Activated CD8-positive, alpha-beta memory T cell treated with anti-CD3 and anti-CD28 coated beads, Interleukin-2, amount 50 U/mL, for 4 hours (primary cell): ENCODE measurements at places on chromosomes 7 and 10.

GRCh38 chr10:76939933-76940468, 697.6 kb downstream of the KCNMA1 start:
- DNase-seq = no peak

- no peak for DNase-seq
Observed at GRCh38 chr10:132361581-132362101, 29.6 kb downstream of the LRRC27 start.

- DNase-seq = no peak
Observed at GRCh38 chr10:101046332-101047238, 15.2 kb upstream of the KAZALD1 start.

- no peak for DNase-seq
Observed at GRCh38 chr10:99708428-99709012, 23.4 kb downstream of the COX15 start.

- no peak for DNase-seq
Observed at GRCh38 chr10:52172581-52172980, 141.5 kb upstream of the DKK1 start.

DNA sequence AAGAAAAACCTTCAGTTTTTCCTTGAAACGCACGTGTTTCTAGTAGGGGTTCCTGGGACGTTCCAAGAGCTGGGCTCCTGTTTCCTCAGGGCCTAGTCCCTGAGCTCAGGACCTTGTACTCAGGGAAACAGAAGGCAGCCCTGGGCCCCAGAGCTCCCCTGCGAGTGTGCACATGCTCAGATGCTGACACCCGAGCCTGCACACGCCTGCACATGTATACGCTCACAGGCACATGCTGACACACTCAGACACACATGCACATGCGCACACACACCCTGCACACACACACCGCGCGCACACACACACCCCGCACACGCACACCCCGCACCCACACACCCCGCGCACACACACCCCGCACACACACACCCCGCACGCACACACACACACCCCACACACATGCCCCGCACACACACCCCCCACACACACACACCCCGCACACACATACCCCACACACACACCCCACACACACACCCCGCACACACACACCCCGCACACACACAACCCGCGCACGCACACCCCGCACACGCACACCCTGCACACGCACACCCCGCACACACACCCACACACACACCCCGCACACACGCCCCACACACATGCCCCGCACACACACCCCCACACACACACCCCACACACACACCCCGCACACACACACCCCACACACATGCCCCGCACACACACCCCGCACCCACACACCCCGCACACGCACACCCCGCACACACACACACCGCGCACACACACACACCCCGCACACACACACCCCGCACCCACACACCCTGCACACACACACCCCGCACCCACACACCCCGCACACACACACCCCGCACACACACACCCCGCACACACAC, 52.2 kb downstream of the CALML3 start:
- no peak for DNase-seq

DNA sequence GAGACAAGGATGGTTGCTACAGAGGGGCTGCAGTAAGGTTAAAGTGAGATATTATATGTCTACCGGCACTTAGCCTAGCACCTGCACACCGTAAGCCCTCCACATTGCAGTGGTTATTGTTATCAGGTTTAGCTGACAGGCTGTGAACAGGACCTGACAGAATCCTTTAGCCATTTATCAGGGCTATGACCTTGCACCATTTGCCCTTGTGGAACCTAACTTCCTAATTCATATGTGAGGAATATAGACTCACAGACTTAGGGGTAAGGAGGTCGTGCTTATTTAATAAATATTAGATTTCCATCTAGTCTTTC, 10.1 kb downstream of the NCOA4 start:
- DNase-seq = no peak

GRCh38 chr7:107995184-107996071, 7.5 kb downstream of the LAMB1 start:
- no peak for DNase-seq

DNA sequence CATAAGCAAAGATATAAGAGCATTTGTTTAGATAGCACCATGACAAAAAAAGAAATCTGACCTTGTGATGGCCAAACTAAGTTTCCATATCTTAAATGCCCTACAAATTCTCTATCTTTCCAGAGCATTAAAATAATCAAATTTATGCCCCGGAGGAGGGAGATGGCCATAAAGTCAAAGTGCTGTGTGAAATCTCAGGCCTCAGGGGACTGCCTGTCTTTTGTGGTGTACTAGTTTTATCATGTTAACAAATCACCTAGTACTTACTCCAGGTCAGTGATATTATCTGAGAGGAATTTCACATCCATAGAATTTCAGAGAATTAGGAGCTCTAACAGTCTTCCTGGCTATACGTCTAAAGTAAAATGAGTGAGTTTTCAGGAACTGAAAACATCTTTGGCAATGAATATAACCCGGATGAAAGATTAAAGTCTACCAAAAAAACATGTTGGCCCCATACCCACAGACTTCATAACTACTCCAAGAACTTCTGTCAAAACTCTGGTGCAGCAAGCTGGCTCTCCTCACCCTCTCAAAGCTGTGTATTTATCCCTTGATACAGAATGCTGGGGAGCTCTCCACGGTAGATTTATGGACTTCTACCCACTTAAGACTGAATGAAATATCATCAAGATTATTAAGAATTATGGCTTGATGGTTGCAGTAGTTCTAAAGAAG, 682.8 kb downstream of the SORCS1 start:
- no peak for DNase-seq

DNA sequence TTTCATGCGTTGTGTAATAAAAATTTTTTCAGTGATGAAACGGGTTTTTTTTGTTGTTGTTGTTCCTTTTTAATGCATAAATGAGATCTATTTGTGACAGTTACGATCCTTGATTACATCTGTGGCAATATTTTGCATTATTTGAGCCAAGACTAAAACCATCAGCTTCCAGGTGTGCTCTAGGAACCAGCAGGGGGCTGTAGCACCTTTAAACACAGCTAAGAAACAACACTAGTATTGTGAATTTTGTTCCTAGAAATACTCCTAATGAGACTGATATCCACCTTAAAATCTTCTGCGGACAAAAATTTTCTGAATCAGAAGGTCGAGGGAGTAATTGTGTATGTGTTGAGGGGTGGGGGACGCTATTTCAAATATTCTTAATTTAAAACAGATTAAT, 52.6 kb downstream of the FGFBP3 start:
- DNase-seq = no peak

GRCh38 chr10:118669020-118669791, 73.8 kb upstream of the PRLHR start:
- no peak for DNase-seq

DNA sequence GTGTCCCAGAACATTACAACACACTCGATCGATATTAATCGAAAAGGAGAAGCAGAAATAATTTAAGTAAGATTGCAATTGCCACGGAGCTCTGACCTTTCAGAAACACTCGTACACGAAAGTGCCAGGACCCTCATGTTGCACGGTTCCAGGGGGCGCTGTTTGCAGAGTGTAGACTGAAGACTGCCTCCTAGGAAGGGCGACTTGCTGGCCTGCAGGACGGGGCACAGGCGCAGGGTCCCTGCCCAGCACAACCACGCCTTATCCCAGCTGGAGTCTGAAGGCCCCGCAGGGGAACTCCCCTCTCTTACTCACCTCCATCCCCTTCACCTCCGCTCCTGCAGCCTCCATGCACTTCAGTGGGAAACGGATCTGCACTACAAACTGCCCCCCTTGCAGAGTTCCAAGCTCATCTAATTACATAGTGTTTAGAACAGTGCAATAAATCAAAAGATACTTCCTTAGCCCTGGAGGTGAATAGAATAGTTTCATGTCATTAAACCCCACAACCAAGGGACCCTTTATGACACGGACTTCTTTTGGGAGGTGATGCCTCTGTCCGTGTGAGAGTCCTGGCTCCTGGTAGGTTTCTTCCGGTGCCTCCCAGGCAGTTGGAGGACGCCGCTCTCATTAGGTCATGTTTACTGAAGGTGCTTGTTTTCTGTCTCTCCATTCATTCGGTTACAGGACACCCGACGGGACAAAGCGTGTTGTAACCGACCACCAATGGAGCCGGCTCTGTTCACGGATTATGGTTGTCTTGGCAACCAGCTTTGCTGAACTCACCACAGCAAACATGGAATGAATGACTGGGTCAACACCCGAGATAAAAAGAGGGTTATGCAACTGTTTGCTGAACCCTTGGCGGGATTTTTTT, 262.2 kb downstream of the BAMBI start:
- no peak for DNase-seq

- DNase-seq = no peak
Observed at GRCh38 chr10:90293616-90294015, 564.2 kb downstream of the HTR7 start.

GRCh38 chr10:125079091-125079600, 81.2 kb downstream of the CTBP2 start:
- no peak for DNase-seq

GRCh38 chr10:119445311-119445934, 97.1 kb downstream of the RGS10 start:
- peak; percentile 88 for DNase-seq

DNA sequence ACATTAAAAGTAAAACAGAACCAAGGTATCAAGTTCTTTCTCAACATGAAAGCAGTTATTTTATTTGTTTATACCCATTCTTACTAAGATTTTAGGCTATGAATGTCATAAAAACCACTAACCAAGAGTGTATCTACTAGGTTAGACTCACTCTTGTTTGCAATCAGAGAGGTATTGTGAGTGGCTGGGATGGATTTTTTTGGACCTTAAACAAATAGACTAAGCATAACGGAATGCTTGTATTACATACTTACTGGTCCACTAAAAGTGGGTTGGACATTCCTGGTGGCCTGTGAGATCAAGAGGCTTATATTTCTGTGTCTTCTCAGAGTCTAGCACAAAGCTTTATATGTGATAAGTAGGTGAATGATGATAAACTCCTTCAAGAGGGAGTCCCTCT, 32.6 kb upstream of the CBLL1 start:
- no peak for DNase-seq

DNA sequence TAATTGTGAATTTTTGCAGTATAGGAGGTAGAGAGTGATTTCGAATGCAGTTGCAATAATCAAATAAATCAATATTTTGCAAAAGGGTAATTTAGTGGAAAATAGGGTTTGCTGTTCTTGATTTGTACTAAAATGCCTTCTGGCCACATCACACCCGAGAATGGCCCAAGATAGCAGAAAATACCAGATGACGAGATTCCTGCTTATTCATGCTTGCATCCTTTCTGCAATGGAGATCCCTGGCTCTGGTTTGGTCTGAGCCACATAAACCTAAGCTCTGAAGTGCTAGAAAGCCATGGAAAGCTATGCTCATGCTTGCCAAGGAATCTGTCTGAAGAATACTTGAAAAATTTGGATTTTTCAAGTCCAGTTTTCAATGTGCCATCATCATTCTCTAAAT, 634.2 kb upstream of the COBL start:
- no peak for DNase-seq

GRCh38 chr10:14153570-14154055, 177.1 kb downstream of the FRMD4A start:
- no peak for DNase-seq

GRCh38 chr7:158320328-158320727, 267.3 kb downstream of the PTPRN2 start:
- DNase-seq = no peak

DNA sequence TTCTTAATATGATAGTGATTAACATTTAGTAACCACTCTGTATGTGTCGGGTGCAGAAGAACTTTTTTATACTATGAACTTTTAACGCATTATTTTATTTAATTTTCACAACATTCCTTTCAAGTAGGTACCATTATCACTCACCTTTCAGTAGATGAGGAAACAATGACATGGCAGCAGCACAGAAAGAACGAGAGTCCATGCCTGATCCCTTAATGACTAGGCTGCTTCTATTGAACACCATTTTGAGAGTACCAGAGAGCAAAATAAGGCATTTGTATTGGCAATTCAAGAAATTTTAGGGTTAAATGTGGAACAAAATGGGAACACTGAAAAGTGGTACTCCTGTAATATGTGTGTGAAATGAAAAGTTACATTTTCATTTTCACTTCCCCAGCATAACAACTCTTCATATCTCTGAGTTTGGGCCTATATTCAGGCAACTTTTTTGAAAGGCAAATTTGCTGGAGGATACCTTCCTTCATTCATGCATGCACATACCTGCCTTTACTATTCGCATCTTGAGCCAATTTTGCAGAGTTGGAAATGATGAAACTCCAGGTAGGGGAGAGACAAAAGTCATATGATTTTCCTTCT, 12.8 kb downstream of the LRRN3 start:
- DNase-seq = no peak

GRCh38 chr10:78441694-78442093, 408.0 kb downstream of the RPS24 start:
- no peak for DNase-seq

- DNase-seq = no peak
Observed at GRCh38 chr10:112390125-112390703, 16.3 kb downstream of the ACSL5 start.

DNA sequence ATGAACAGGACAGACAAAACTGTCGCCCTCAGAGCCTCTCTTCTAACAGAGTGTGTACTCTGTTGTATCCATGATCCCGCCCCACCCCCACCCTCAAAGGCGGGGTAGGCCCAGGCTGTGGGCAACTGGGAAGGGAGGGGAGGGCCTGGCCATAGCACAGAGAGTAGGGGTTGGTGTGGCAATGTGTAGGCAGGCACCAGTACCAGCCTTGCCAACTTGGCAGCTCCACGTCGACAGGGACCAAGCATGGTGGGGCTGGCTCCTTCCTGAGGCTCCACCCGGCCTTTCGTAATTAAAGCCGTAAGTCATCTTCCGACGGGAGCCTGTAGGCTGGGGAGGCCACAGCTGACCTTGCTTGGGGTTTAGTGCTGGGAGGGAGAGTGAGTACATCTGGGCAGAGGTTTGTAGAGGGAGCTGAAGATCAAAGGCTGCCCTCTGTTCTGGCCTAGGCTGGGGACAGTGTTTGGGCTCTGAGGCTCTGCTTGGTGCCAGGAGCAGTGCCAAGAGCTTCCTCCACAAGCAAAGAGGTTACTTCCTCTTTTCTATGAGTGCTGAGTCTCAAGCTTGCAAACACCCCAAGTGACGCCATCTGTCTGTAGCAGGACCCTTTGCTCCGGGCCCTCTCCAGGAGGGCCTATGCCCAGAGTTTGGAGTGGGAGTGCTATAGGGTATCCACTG, 121.6 kb downstream of the C10orf105 start:
- no peak for DNase-seq

GRCh38 chr10:15121707-15122106, 24.6 kb downstream of the RPP38 start:
- DNase-seq = no peak

GRCh38 chr10:51689536-51689935, 9.9 kb downstream of the CSTF2T start:
- no peak for DNase-seq

GRCh38 chr10:102122450-102122849, 2.3 kb upstream of the LDB1 start:
- DNase-seq = no peak
